Fibroblast of the aortic adventitia (primary cell): ENCODE measurements at places on chromosomes 12 and 14. TPM values are rescaled to one million over a fixed set of nuclear protein-coding genes. Genes with fewer than 3 reads are reported as not detected.

DNA sequence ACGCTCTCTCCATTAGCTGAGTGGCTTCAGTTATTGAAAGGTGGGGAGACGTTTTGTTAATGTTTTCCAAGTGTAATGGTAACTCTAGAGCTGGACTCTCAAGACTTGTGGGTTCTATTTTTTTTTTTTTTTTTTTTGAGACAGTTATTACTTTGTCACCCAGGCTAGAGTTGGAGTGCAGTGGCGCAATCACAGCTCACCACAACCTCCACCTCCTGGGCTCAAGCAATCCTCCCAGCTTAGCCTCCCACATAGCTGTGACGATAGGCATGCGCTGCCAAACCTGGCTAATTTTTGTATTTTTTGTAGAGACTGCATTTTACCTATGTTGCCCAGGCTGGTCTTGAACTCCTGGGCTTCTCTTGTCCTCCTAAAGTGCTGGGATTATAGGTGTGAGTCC is 26.2 kb downstream of the ATF1 start:
- no peak for DNase-seq

DNA sequence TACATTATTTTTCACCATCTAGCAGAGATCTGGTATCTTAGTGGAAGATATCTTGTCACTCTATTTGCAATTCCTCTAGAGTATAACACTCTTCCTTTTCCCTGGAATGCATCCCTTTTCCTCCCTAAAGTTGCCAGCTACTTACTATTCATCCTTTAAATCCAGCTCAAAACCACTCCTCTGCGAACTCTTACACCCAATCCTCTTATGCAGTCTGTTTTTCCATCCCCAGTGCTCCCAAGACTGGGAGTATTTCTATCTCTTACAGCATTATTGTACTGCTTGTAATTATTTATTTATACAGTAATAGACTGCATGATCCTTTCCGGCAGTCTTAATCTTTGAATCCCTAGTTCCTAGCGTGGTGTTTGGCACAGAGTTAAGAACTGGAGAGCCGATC is 2.9 kb upstream of the SRGAP1 start:
- DNase-seq = peak; percentile 50

Gene TSPAN19
- total RNA-seq = 1.7 TPM in 1 of 2 replicates, not detected in the other

Gene TPI1
- total RNA-seq = 183 and 680 TPM in 2 replicates

DNA sequence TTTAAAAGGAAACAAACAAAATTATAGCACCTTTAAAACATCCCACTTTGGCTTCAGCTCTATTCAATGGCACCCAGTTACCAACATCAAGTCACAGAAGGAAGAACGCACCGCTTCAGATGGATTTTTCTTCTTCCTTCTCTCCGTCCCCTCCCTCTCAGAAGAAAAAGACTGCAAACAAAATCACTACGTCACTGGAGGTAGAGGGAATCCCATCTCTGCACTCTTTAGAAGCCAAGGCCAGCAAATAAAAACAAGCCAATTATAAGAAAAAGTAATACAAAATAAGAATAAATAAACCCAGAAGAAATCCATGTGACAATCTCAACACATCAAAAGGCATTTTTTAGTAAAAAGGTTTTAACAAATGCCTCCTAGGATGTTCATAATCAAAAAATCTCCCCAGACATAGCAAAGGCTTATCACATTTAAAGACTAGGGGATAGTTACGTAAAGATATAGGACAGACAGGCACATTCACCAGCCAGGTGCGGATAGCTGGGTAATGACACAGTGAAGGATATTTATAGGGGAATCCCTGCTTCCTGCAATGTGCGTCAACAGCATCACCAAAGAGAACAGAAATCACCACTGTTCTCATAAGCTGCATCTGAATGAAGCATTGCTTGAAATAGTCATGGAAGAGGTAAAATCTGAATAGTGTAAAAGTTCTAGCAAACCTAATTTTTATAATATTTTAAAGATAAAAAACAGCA is 89.4 kb downstream of the R3HDM2 start:
- peak; percentile 24 for DNase-seq

Gene LRP1
- total RNA-seq = 381 and 541 TPM in 2 replicates

DNA sequence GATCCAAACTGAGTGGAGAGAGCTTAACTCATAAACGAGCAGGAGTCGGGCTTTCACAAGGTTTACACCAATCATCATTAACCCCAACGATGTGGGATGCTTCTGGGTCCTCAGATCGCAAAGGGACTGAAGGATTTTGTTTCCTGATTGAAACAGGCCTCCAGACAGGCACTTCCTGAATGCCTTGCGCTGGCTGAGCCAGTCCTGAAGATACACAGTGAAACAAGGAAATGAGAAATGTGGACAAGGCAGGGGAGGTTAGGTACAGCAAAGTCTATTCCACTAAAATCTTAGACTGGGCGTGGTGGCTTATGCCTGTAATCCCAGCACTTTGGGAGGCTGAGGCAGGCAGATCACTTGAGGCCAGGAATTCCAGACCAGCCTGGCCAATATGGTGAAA is 30.7 kb downstream of the RBM19 start:
- DNase-seq = no peak

GRCh38 chr14:69587389-69587788 is 12.7 kb upstream of the CCDC177 start:
- no peak for DNase-seq

Gene RNASE7
- not detected in 2 replicates for total RNA-seq
